Stimulated activated CD4-positive, alpha-beta T cell treated with anti-CD3 and anti-CD28 coated beads, Interleukin-4, amount 100 ng/mL, for 1 hour (primary cell): ENCODE measurements at places on chromosomes 1 and 21.

DNA sequence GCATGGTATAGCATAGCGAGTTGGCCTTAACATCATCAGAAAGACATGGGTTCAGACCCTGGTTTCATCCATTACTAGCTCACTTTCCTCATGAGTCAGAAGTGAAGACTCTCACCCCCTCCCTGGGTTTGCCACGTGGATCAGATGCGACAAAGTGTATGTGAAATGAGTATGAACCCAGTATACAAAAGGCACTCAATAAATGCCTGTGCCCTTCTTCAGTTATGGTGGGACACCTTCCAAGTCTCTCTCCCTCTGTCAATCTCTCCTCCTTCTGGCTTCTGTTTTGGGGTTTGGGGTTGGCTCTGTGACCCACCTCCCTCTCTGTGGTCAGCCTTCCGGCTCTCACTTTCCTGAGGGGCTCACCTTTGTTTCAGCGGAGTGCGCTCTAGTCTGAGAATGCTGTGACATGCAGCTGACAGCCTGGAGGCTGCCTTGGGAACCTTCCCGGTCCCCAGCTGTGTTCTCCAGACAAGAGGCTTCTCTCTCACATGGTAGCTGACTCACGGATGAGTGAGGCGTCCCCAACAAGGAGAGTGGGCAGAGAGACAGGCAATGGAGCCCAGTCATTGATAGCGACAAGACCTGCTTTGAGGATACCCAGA lies 155.0 kb upstream of the EDN2 start:
- DNase-seq = peak; percentile 51

GRCh38 chr1:80155371-80155770 lies 1148.8 kb upstream of the ADGRL4 start:
- DNase-seq = no peak

- DNase-seq = no peak
Measured at GRCh38 chr1:184624626-184625025, 130.0 kb downstream of the EDEM3 start.

DNA sequence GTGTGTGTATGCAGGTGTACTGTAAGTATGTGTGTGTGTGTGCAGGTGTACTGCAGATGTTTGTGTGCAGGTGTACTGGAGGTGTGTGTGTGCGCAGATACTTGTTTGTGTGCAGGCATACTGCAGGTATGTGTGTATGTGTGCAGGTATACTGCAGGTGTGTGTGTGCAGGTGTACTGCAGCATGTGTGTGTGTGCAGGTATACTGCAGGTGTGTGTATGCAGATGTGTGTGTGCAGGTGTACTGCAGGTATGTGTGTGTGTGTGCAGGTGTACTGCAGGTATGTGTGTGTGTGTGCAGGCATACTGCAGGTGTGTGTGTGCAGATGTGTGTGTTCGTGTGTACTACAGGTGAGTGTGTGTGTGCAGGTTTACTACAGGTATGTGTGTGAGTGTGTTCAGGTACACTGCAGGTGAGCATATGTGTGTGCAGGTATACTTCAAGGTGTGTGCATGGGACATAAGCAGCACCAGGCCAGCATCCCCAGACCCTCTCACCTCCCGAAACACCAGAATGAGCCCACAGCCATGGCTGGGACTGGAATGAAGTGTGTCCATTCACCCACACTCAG lies 97.5 kb downstream of the DMRTB1 start:
- no peak for DNase-seq

DNA sequence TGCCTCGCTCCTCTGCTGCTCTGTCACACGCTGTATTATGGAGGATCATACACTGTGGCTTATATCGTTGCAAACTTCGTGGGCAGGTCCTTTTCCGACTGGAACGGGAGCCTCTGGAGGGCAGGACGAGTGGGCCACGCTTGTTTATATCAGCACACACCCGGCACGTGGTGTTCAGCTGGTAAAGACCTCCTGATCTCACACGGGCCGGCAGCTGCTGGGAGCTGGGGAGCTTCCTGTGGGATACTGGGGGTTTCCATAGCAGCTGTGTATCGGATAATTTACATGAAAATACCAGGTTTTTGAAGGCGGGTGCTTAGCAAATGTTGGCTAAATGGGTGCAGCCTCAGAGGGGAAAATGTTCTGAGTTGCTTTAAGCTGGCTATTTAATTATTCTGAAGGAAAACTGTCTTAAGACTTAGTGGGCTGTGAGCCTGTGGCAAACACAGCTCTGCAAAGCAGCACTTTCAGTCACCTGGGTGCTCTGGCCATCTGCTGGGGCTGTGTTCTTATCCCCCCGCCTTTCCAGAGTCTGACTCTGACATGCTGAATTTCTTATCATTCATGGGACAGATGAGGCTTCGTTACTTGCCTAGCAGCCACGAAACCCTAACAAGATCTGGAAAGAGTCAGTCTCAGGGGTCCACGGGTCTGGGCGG lies 103.6 kb upstream of the GCLM start:
- DNase-seq = no peak

- DNase-seq = no peak
Measured at GRCh38 chr1:116511459-116512019, 59.3 kb downstream of the CD58 start.

- peak; percentile 76 for DNase-seq
Measured at GRCh38 chr1:110053552-110054428, 16.7 kb downstream of the ALX3 start.

DNA sequence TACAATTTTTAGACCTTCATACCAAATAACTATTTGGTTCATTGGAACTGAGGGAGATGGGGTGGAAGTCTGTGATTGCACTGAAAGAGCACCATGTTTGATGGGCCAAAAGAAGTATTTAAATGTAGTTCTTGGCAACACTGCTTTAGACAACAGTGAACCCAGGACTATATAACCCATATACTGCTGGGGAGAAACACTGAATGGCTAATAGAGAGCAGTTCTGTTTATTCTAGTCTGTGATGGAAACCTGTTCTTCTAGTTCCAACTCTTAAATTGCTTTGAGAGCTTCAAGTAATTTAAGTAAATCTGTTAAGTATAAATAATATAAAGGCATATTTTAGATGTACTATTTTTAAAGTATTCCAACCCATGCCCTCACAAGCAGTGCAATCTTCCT lies 96.3 kb downstream of the NIBAN1 start:
- DNase-seq = no peak

GRCh38 chr1:226895644-226896043 lies 25.2 kb downstream of the PSEN2 start:
- no peak for DNase-seq

DNA sequence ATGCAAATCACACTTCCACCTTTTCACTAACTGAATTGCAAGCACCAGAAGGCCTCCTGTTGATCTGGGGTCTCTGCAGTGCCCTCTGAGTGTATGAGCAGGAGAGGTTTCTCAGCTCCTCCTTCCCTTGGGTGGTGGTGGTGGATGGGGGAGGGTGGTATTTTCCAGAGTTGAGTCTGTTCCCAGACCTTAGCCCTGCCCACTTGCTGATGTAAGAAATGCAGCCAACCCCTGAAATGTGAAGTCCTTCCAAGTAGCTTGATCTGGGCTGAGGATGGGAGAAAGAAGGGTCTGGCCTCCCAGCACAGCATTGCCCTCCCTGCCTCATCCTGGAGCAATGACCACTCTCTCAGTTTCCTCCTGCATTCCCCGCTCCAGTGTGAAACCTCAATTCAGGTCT lies 6.3 kb upstream of the FOXD2 start:
- DNase-seq = no peak

DNA sequence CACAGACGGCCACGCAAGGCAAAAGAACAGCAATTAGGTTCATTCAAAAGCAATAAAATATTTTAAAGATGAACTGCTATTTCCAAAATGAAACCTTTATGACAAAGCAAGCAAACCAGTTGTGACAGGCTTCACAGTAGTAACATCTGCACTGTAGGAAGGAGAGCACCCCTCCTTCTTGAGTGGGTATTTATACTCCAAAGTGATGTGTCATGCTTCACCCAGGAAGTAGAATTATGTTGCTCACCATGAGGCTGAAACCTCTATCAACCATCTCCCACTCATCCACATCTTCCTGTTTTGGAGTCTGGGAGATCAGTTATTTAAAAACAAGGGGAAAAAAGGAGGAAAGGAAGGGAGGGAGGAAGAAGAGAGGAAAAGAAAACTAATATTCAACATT lies 885 bp downstream of the OR2T10 start:
- DNase-seq = no peak

GRCh38 chr1:238675221-238675620 lies 711.1 kb upstream of the CHRM3 start:
- DNase-seq = no peak

- DNase-seq = no peak
Measured at GRCh38 chr1:39142401-39143060, 62.0 kb upstream of the MACF1 start.

GRCh38 chr1:109762039-109762585 lies 1.6 kb downstream of the EPS8L3 start:
- no peak for DNase-seq

DNA sequence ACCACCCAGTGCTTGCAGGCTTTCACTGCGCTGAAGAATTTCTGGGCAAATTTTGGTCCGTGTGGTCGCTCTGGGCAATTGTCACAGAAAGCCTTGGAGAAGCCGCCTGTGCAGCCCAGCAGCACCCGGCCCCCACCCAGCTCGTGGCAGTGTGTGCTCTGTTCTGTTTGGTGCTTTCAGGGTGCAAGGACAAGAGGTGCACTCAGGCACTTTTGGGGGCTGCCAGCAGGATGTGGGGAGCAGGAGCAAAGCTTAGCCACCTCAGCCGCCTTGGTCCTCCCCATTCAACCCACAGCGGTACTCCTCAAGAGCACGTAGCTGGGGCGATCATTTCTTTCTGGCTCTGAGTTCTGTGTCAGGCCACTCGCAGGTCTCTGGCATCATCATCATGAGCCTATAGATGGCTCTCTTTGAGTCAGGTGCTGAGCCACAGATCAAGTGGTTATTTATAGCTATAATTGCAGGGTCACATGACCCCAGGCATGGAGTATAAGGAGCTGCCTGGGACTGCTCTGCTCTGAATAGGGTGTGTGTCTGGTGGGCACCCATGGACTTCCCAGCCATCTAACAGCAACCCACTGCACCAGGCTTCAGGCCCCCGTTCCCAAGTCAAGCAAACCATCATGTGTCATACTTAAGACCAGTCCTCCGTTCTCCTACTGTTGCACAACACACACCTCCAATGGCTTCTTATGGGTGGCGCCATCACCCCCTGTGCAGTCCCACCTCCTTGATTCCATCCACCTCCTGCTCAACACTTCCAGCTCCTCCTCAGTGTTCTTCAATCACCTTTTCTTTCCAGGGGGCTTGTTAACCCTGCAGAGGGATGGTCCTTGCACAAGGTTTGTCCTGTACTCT lies 18.1 kb upstream of the TENT5C start:
- DNase-seq = no peak

DNA sequence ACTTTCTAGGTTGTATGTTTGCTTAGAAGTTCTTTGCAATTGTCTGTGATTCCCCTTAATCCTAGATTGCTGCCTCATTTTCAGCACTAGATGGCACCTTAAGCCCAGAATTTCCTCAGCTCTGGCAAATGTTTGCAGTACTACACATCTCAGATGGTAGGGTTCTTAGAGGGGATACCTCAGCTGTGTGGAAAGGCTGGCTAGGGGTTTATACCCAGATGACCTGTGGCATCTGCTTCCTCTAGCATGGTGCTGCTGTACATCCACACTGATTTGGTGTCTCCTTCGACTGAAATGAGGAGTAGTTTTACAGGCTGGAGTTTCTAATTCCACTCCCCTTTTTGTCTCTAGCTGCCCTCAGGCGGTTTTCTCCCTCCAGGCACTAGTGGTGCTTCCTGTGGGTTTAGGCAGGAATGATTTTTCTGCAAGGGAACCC lies 23.5 kb downstream of the ASB17 start:
- DNase-seq = no peak

DNA sequence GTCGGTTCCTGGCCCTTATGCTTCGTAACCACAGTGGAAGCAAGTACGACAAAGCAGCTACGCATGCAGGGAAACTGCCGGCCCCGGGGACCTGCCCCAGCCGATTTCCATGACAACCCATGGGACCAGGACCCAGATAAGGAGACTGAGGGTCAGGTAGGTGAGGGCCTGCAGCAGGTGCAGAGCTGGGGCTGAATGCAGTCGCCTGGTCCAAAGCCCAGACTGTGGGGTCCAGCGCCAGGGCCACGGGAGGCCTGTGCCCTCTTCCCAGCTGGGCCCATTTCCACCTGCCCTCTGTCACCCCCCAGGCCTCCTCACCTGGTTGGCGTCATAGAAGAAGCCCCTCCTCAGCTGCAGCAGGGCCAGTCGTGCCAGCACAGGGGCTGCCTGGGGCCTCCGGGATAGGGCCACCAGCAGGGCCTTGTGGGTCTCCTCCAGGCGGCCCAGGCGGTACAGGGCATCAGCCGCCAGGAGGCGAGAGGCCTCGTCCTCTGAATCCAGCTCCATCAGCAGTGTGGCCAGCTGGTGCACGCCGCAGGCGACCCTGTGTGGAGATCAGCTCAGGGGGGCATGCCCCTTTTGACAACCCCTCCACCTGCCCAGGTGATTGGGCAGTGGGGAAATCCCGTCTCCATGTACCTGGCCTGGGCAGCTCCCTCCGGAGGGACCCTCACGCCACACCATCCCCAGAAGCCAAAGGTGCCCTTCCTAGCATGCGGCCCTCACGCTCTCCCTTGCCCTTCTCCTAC lies 14.2 kb downstream of the TTC34 start:
- DNase-seq = no peak

DNA sequence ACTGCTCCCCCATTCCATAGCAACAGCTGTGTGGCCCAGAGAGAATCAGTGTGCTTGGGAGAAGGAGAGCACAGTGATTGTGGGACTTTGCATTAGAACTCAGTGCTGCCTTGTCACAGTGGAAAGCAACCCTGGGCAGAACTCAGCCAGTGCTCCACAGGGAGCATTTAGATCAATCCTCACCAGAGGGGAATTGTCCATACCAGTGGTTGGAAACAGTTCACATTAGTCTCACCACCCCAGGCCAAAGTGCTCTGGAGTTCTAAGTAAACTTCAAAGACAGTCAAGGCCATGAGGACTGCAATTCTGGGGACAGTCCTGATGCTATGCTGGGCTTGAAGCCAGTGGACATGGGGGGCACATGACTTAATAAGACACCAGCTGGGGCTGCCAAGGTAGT lies 12.9 kb upstream of the SMAP2 start:
- no peak for DNase-seq

- no peak for DNase-seq
Measured at GRCh38 chr1:38053416-38054091, 7.0 kb upstream of the POU3F1 start.

DNA sequence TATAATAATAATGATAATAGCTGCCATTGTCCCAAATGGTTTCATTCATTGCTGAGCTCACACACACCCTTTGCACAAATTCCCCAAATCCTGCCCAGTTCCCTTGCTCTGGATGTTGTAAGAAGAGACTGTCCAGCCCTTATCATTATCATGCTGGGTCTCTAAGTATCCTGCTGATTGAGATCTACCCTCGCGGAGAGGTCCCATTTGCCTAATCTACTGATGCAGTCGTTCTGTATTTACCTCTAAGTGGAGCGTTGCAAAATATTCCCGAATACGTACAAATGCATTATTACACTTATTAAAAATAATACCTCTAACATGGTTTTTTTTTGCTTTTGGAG lies 51.2 kb downstream of the TNFRSF8 start:
- DNase-seq = no peak

- no peak for DNase-seq
Measured at GRCh38 chr1:66383168-66383567, 150.8 kb upstream of the SGIP1 start.

- DNase-seq = no peak
Measured at GRCh38 chr1:245685111-245685810, 530.5 kb downstream of the KIF26B start.
